ENCODE measurements at places on chromosomes 12 and 14. TPM values are rescaled to one million over a fixed set of nuclear protein-coding genes. Genes with fewer than 3 reads are reported as not detected.

- DNase-seq: no peak
Measured at GRCh38 chr12:25438638-25439037, 114.4 kb downstream of the LMNTD1 start.

DNA sequence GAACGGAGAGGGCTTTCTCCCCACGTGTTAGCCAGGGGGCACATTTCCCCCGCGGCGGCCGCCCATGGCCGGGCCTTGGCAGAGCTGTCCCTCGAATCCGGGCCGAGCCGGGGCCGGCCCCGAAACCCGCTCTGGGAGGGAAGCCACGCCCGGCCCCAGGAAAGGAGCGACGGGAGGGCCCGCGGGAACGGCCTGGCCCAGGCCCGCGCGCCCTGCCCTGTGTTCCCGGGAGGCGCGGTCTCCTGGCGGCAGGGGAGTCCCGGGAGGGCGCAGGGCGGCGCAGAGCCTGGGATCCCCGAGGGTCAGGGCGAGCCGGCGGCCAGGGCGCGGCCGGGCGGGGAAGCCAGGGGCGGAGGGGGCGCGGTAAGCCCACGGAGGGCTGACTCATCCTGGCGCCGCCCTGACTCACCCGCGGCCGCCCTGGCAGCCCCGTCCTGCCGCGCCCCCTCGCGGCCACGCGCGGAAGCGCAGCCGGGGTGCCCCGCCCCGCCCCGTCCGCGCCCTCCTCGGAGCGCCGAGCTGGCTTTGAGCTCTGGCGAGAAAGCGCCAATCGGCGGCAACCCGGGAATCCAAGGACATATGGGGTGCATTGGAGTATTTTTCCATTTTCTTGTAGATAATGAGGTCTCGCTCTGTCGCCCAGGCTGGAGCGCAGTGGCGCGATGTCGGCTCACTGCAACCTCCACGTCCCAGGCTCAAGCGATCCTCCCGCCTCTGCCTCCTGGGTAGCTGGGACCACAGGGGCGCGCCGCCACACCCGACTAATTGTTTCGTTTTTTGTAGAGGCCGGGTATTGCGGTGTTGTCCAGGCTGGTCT lies 31.8 kb upstream of the PLEKHG6 start:
- peak; percentile 63 for DNase-seq

DNA sequence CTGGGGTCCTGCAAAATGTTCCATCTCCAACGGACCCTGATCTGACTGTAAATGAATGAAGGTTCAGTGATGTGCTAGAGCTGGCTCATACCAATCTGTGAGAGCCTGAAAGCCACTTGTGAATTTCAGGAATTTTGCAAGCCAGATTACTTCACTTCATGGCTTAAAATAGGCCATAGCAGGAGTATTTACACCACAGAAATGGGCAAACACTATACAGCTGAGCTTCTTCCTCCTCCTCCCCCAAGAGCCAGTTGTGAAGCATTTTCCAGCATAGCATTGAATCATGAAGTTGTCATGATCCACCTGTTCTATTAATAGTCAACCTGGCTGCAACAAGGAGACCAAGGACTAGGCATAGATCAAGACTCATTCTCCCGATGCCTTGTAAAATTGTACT lies 141.3 kb upstream of the RASSF8 start:
- DNase-seq: no peak

DNA sequence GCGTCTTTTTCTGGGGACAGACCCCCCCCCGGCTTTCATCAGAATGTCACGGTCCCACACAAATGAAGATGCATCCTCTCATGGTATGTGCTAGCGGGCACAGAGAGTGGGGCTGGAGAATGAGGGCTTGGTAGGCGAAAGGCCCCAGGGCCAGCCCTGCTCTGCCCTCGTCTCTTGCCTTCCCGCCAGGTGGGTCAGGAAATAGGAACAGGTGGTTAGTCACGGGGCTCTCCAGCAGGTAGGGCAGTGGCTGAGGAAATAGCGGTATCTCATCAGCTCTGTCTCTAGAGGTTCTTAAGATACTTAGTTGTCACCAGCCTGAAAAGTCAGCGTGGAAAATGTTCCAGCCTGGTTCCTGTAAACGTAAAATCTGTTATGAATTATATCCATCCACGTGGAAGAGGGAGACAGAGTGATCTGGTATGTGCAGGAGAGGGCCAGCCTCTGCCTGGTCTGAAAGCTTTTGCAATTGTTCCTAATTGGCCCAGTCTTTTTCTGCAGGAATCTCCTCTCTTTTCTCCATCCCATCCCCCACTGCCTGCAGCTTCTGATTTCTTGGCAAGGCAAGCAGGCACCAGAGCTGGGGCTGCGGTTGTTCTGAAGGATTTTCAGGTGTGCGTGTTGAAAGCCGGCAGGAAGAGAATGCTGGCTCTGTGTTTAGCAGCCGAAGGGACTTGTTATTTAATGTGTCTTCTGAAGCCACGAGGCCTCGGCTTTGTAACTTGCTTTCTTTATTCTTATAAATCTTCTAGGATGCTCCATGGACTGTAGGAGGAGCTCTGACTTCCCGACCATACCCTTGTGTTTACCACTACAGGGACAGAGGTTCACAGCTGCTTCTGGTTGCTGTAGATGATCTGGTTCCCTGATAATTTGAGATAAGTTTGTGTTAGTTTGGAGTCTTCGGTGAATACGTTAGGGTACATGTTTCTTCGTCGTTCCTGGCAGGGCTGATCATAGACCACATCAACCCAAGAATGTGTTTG lies 131.1 kb downstream of the CACNA1C start:
- DNase-seq: no peak

DNA sequence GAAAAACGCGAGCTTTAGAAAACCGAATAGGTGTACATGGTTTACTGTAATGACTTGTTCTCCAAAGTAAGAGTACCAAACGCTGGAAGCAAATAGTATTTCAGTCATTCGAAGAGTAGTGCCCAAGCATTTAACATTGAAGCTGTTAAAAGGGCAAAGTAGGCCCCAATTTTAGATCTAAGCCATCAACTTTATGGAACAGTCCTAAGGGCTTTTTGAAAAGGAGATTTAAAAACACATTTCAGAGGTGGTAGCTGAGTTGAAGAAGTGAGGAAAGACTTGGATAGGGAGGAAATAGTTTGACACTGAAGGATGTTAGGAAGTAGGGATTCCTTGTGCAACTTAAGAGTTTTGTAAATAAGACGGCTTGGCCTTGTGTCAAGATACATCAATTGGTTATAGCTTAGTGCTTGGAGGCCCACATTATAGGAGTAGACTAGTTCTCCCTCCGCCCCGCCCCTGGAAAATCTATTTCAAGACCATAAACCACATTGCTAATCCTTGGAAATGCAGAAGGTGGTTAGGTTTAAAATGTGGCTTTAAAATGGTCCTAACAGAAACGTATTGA lies 783 bp upstream of the TUBA1B start:
- DNase-seq: peak; percentile 58

DNA sequence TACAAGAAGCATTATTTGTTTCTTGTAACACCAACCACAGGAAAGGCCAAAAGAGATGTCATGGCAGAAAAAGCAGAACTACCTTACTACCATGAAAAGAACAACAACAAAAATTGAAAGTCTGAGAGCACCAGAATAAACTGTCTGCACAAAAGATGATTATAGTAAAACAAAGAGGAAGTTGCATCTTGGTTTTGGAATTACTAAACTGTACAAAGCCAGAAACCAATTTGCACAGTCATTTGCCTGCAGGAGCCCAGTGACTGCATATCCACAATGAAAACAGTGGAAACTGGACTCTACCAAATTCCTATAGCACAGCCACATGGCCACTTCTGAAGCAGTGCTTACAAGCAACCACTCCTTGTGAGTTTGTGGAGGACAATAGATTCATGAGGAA lies 276.2 kb downstream of the SSPN start:
- no peak for DNase-seq

- DNase-seq: peak; percentile 46
Measured at GRCh38 chr14:99215277-99215676, 56.7 kb downstream of the BCL11B start.

CLEC1A gene
- polyA plus RNA-seq: 2.5 TPM

ATF7IP gene
- 38.0 TPM for polyA plus RNA-seq

All from muscle of arm (tissue), 14 donors.